Regular cardiac myocyte (primary cell): ENCODE measurements at places on chromosomes 4 and X. TPM values are rescaled to one million over a fixed set of nuclear protein-coding genes. Genes with fewer than 3 reads are reported as not detected.

Gene ZNF630
- 1.2 and 3.4 TPM in 2 replicates for total RNA-seq

Gene MAGEA8
- not detected in 2 replicates for total RNA-seq

Gene FTHL17
- not detected in 2 replicates for total RNA-seq

Gene CHM
- total RNA-seq = 18.6 and 25.4 TPM in 2 replicates

Gene HTRA3
- 0.58 and 1.1 TPM in 2 replicates for total RNA-seq

Gene SSX3
- not detected in 2 replicates for total RNA-seq

Gene VCX3A
- total RNA-seq = not detected in 2 replicates

Gene EDNRA
- 8.4 and 10.1 TPM in 2 replicates for total RNA-seq

Gene FABP2
- total RNA-seq = under 0.01 TPM in 1 of 2 replicates, not detected in the other

Gene NUDT10
- total RNA-seq = 0.85 and 2.7 TPM in 2 replicates

Gene VCX
- total RNA-seq = not detected in 2 replicates

Gene CHRDL1
- under 0.01 and 0.19 TPM in 2 replicates for total RNA-seq

Gene SGCB
- 31.2 and 31.3 TPM in 2 replicates for total RNA-seq

Gene DDIT4L
- 4.6 and 6.2 TPM in 2 replicates for total RNA-seq

Gene ENOPH1
- total RNA-seq = 55.2 and 73.6 TPM in 2 replicates

Gene FRG2
- under 0.01 TPM in 1 of 2 replicates, not detected in the other for total RNA-seq

Gene BEX3
- 284 and 308 TPM in 2 replicates for total RNA-seq

Gene ENPP6
- total RNA-seq = under 0.01 TPM in 1 of 2 replicates, not detected in the other
